Activated CD4-positive, alpha-beta T cell treated with anti-CD3 and anti-CD28 coated beads, Interleukin-2, amount 10 ng/mL, durations not matched to agents 7 days and 5 days (primary cell): ENCODE measurements at places on chromosomes 5 and 9. TPM values are rescaled to one million over a fixed set of nuclear protein-coding genes. Genes with fewer than 3 reads are reported as not detected.

GRCh38 chr5:115962565-115963402, 509 bp downstream of the LVRN start:
- peaks cover 60% of the 10 kb centered on the region for H3K27me3 ChIP-seq
- H3K27ac ChIP-seq: no peak overlapping the region
- peaks cover 5% of the 10 kb centered on the region for H3K4me1 ChIP-seq
- H3K36me3 ChIP-seq: no peaks in the 10 kb centered on the region

- H3K27me3 ChIP-seq: peaks cover 64% of the 10 kb centered on the region
- no peak overlapping the region for H3K4me3 ChIP-seq
- peak overlapping the region; percentile 87 for H3K27ac ChIP-seq
- no peak for DNase-seq
These were observed 1.3 kb upstream of the SLC44A1 start for GRCh38 chr9:105243015-105243686.

Gene ITGA2
- total RNA-seq: 4.0 TPM

- no peak overlapping the region for H3K27ac ChIP-seq
- no peak for DNase-seq
- no peaks in the 10 kb centered on the region for H3K4me1 ChIP-seq
These were observed 6.5 kb upstream of the TBC1D9B start for GRCh38 chr5:179914032-179914755.

- no peak overlapping the region for H3K4me3 ChIP-seq
- H3K4me1 ChIP-seq: no peaks in the 10 kb centered on the region
- H3K27me3 ChIP-seq: peaks cover 19% of the 10 kb centered on the region
- DNase-seq: no peak
- H3K36me3 ChIP-seq: no peaks in the 10 kb centered on the region
These were observed 62.9 kb downstream of the PDE4D start for GRCh38 chr5:59830536-59831200.

GRCh38 chr5:39648085-39648847, 223.5 kb upstream of the DAB2 start:
- H3K4me1 ChIP-seq: no peaks in the 10 kb centered on the region
- no peak for DNase-seq
- no peak overlapping the region for H3K4me3 ChIP-seq
- H3K27ac ChIP-seq: no peak overlapping the region
- H3K36me3 ChIP-seq: no peaks in the 10 kb centered on the region
- peaks cover 13% of the 10 kb centered on the region for H3K27me3 ChIP-seq

Gene IFNE
- total RNA-seq: not detected

DNA sequence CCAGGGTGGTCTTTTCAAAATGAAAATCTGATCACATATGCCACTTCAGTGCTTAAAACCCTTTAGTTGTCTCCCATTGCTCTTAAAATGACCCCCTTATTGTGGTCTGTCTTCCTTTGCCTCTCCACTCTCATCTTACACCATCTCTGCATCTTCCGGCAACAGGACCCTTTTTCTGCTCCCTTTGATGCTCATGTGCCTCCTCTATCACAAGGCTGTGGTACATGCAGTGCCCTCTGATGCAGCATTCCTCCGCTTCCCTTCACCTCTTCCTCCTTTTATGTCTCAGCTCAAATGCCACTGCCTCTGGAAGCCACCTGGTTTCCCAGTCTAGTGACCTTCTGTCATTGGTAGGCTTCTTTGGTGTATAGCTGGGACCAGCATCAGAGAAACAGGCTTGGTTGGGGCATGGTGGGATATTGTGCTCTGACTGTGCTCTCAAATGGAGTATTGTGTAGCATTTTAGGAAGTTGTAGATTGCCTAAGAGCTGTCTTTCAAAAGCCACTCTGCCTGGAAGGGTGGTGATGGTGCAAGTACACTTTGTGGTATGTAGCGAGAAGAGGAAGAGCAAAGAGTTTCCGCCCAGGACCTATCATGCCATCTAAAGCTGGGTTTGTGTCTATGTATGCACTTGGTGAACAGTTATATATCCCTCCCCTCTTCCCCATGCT, 28.1 kb downstream of the ARHGAP26 start:
- peaks cover 78% of the 10 kb centered on the region for H3K4me1 ChIP-seq
- no peaks in the 10 kb centered on the region for H3K27me3 ChIP-seq
- H3K4me3 ChIP-seq: peak overlapping the region; percentile 47
- peak; percentile 54 for DNase-seq

Gene SNAPC4
- total RNA-seq: 9.4 TPM

- no peaks in the 10 kb centered on the region for H3K36me3 ChIP-seq
- H3K4me3 ChIP-seq: no peak overlapping the region
- H3K4me1 ChIP-seq: no peaks in the 10 kb centered on the region
- H3K27ac ChIP-seq: no peak overlapping the region
- no peak for DNase-seq
- H3K27me3 ChIP-seq: peaks cover 56% of the 10 kb centered on the region
These were observed 97.1 kb downstream of the NRG2 start for GRCh38 chr5:139946006-139946405.

- no peaks in the 10 kb centered on the region for H3K4me1 ChIP-seq
- H3K36me3 ChIP-seq: no peaks in the 10 kb centered on the region
- H3K27me3 ChIP-seq: no peaks in the 10 kb centered on the region
These were observed 51.9 kb upstream of the ANKRD33B start for GRCh38 chr5:10511741-10512640.

Gene BTNL9
- total RNA-seq: not detected

DNA sequence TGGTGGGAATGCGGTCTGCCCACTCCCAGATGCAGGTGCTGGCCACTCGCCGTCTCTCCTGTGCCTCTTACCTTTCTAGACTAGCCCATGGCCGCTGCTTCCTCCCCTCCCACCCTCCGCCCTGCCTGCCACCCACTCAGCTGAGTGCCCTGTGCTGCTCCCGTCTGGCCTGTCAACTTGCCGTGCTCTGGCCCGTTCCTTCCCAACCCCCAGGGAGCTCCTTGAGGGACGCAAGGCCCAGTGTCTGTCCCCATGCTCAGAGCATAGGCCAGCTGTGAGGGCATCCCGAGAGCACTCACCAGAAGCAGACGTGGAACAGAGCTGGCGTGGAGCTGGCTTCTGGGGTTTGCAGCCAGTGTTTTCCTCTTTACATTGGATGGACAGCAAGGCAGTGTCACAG, 20.2 kb downstream of the HNRNPH1 start:
- DNase-seq: no peak
- no peak overlapping the region for H3K4me3 ChIP-seq
- peaks cover 33% of the 10 kb centered on the region for H3K36me3 ChIP-seq
- H3K27ac ChIP-seq: no peak overlapping the region
- H3K27me3 ChIP-seq: no peaks in the 10 kb centered on the region

- no peak overlapping the region for H3K4me3 ChIP-seq
- H3K27me3 ChIP-seq: peaks cover 6% of the 10 kb centered on the region
- no peak overlapping the region for H3K27ac ChIP-seq
- no peaks in the 10 kb centered on the region for H3K36me3 ChIP-seq
- DNase-seq: no peak
These were observed 46.0 kb downstream of the ACTBL2 start for GRCh38 chr5:57436586-57436985.
